COR-L47 (cell line): ENCODE measurements at places on chromosomes 11 and 22.
A peak's percentile ranks its signal among the peaks of the same experiment; 100 is the strongest.

- DNase-seq: no peak
Observed at GRCh38 chr11:121692236-121692635, 239.5 kb upstream of the SORL1-AS1 start.

DNA sequence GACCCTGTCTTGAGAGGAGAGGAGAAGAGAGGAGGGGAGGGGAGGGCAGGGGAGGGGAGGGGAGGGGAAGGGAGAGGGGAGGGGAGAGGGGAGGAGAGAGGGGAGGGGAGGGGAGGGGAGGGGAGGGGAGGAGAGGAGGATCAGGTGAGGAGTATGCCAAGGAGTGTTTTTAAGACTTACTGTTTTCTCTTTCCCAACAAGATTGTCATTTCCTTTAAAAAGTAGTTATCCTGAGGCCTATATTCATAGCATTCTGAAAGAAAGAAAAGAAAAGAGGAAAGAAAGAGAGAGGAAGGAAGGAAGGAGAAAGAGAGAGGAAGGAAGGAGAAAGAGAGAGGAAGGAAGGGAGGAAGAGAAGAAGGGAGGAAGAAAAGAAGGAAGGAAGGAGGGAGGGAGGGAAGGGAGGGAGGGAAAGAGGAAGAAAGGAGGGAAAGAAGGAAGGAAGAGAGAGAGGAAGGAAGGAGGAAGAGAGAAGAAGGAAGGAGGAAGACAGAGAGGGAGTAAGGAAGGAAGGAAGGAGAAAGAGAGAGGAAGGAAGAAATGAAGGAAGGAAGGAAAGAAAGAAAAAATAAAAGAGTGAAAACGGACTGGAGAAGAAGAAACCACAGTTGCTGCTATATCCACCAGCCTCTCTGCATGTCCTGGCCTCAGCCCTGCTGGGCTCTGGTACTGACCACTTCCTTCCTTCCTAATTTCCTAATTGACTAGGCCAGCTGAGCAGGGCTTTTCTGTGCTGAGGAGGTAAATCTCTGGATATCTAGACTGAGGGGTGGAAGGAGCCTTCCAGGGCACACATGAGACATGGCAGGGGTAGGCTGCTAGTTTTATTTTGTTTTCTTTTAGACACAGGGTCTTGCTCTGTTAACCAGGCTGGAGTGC lies 1.1 kb upstream of the SAA1 start:
- DNase-seq: no peak

GRCh38 chr11:70667767-70668166 lies 269.4 kb downstream of the CTTN start:
- DNase-seq: no peak

- DNase-seq: no peak
Observed at GRCh38 chr11:91625495-91625894, 599.1 kb upstream of the FAT3 start.

DNA sequence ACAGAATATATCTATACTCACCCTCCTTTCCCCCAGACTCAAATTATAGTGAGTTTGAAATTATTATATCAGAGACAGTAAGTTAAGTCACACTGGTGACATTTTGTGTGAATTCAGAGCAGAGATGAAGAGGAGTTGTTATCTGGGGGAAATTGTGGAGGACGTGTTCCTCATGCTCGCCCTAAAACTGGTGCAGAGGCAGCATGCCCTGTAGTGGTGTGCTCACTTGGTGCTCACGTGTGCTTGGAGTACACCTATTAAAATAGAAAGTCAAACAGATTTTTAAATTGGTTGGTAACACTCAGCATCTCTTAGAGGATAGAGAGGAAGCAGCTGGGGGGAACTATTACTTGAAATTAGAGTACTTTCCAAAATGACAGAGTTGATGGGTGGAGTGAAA lies 51.6 kb upstream of the ADSL start:
- no peak for DNase-seq

DNA sequence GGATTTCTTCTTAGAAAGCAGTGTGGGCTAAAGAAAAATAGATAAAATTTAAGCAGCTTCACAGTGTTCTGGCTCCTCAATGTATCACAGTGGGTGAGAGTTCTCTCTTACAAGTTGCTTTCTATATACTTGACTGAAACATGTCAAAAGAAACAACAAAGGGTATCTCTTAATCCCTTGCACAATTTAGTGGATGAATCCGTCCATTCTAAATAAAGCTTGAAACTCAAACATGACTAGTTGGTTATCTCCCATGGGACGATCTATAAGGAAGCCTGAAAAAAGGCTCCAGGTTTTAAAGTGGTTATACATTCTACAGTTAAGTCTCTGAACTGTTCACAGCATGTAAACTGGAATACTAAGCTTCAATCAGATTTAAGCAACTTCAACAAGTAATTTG lies 993.1 kb upstream of the CNTN5 start:
- no peak for DNase-seq

DNA sequence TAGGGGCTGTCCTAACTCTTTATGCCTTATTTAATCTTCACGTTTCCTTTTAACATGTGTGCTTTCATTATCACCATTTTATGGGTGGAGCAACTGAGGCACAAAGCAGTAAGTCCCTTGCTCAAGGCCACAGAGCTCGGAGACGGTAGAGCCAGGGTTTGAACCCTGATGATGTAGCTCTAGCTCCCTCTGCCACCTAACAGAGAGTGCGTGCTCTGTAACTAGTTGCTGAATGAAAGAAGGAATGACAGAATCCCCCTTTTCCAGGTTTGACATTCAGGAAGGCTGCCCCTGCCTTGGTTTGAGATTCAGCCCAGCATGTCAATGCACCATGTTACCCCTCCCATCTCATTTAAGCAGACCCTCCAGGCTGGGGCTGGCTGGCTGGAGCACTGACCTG lies 193.3 kb upstream of the NAV2 start:
- DNase-seq: no peak

DNA sequence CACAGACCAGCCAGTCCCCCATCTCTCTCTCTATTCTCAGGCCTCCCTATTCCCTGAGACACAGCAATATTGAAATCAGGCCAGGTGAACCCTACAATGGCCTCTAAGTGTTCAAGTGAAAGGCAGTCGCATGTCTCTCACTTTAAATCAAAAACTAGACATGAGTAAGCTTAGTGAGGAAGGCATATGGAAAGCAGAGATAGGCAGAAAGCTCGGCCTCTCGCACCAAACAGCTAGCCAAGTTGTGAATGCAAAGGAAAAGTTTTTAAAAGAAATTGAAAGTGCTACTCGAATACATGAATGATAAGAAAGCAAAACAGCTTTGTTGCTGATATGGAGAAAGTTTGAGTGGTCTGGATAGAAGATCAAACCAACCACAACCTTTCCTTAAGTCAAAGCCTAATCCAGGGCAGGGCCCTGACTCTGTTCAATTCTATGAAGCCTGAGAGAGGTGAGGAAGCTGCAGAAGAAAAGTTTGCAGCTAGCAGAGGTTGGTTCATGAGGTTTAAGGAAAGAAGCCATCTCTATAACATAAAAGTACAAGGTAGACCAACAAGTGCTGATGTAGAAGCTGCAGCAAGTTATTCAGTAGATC lies 19.8 kb upstream of the MPZL2 start:
- DNase-seq: no peak

- DNase-seq: no peak
Observed at GRCh38 chr11:63666874-63667273, 4.3 kb downstream of the ATL3 start.

GRCh38 chr11:2886191-2886894 lies 768 bp upstream of the CDKN1C start:
- DNase-seq: no peak

DNA sequence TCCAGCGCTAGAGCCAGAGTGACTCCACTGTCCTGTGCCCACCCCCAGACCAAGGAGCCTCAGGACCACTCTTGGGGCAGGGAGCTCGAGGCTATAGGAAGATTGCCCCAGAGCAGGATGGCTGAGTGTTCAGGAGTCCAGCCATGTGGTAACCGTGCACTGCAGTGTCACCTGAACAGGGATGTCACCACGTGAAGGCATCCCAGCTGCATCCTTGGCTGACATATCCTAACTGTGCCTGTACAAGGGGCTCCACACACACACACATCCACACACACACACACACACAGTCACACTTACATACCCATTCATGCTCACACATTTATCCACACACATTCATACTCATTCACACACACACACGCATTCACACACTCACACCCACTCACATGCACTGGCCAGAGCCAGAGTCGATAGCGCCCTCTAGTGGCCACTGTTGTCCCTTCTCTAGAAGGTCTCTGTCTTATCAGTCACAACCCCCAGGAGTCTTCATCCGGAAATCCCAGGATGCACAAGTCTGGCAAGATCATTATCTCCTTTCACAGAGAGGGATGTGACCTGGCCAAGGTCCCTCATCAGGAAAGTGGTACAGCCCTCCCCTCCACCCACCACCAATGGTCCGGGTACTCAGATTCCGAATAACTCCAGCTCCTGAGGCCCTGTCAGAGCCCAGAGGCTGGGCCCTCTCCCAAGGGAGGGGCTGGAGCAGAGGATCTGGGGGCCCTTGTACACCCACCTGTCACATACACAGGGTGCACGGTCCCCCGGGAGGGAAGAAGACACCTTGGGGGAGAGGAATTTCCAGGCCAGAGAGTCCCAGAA lies 55.1 kb downstream of the IGLL5 start:
- DNase-seq: peak; percentile 61

- no peak for DNase-seq
Observed at GRCh38 chr22:30234786-30235470, 11.6 kb downstream of the LIF start.

DNA sequence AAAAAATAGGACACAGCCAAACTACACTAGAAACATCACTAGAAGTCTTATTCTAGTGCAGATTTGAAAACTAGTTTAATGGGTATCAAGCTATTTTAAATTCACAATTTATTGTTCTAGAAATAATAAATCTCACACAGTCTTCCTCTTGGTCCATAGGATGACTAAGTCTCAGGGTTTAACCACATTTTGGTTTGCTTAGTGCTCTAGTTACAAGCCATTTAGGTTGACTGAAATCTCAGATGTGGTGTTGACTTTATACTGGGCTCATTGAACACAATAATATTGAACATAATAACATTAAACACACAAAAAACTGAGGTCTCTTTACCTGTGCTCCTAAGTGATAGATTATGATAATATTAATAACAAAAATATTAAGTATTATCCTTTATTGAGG lies 760.3 kb upstream of the CCDC179 start:
- no peak for DNase-seq

DNA sequence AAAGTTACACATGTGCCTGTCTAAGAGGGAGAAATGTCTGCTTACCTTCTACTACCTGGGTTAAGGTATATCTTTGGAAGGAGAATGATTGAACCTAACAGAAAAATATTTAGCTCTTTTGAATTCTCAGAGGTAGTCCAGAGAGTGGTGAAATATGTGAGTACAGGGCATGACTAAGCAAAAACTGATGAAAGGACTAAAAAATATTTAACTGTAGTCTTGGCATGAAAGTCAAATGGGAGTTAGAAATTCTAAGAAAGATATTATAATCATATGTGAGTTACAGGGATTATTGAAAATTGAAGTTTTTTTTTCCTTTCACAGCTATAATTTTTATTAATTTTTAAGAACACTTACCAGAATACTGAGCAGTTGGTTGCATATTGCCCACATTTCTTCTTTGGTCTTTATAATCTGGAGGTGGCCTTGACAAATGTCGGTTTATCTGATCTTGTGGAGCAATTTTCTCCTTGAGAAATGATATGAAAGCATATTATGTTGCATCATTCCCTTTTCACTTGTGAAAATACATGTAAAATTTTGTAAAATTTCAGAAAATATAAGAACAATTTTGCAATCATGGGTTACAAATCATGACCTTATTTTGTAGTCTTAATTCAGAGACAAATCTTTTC lies 61.4 kb upstream of the MTMR2 start:
- DNase-seq: no peak

DNA sequence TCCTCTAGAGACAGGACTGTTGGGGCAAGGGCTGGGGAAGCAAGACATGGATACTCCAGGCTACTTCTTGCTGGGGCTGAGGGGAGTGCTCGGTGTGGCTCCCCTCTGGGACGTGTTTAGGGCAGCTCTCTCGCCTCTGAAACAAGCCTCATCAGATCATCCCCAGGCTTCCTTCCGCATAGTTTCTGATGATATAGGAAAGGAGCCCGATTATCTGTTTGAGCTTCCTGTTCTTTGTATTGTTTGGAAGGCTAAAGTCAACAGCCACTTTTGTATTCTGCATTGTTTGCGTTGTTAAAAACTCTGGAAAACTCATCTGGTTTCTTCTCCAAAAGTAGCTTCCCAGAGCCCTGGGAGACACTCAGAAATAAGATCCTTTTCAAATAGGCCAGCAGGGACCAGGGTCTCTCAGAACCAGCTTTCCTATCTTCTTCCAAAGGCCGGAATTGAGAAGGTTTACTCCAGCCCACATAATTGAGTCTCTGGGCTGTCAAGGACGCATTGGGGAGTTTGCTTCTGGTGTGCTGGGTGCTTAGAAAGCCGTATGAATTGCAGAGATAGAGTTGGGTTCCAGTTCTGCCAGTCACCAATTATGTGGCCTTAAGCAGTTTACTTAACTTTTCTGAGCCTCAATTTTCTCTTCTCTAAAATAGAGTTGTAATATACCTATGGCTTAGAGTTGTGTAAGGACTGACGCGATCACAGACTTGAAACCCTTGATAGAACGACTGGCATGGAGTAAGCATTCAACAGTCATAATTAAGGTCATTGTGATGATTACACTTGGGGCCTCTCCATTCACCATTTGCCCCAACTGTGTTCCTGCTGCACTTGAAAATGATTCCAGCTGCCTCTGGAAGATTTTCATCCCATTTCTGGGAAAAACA lies 19.1 kb downstream of the CD44 start:
- DNase-seq: peak; percentile 14

- no peak for DNase-seq
Observed at GRCh38 chr11:14445542-14446530, 53.8 kb downstream of the COPB1 start.

DNA sequence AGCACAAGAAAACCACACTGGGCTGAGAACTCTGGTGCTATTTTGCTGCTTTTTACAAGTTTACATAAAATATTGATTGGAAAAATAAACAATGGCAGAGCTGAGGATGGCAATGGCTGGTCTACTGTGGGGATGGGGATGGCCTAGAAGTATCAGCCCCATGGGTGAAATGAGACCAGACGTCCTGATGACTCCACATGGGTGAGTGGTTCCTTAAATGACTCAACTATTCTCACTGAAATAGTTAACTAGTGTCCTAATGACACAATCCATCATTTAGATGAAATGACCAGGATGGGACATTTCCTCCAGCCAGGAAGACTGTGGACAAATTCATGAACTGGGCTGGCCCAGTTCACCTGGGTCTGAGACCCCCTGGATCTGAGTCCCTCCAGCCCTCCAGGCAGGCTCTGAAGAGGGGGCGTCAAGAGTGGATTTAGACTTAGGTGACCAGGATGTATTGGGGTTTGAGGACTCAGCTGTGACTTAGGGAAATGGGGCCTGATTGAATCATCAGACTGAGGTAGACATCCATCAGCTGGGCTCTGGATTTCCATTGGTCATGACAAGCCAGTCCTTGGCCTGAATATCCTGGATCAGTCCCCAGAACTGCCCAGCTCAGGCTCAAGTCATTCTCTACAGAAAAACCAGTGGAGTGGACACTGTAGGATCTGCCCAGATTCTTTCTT lies 98.2 kb upstream of the IGLL5 start:
- no peak for DNase-seq

DNA sequence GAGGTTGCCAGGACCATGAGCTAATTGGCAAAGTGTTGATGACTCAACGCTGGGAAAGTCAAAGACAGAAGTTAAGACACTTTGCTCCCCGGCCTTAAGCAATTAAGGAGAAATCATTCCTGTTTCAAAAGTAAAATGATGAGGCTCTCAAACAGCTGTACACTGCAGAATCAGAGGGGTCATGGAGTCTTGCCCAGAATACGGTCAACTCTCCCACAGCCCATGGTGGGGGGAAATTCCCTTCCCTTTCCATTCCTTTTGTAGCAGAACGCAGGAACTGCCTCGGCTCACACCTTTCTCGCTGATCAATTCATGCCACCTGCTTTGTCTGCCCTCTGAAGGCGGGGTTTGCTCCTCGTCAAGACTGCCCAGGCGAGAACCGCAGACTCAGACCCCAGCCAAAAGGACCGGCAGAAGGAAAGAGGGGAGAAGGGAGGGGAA lies 52.8 kb downstream of the MN1 start:
- DNase-seq: no peak
